Renal cortical epithelial cell (primary cell): ENCODE measurements at places on chromosomes 7 and 10. TPM values are rescaled to one million over a fixed set of nuclear protein-coding genes. Genes with fewer than 3 reads are reported as not detected.

The ARL3 gene
- 7.8 and 9.7 TPM in 2 replicates for total RNA-seq

The HABP2 gene
- total RNA-seq, result 0.17 and 28.8 TPM in 2 replicates

The GNA12 gene
- total RNA-seq, result 11.5 and 37.7 TPM in 2 replicates

The PRSS2 gene
- total RNA-seq, result not detected in 2 replicates

The GNAT3 gene
- not detected in 2 replicates for total RNA-seq

The IL6 gene
- total RNA-seq, result 52.3 and 84.2 TPM in 2 replicates

The ADAMTS14 gene
- total RNA-seq, result 1.9 and 3.6 TPM in 2 replicates

GRCh38 chr7:107396990-107397389 is 72.9 kb upstream of the GPR22 start:
- peak; percentile 7 for DNase-seq

DNA sequence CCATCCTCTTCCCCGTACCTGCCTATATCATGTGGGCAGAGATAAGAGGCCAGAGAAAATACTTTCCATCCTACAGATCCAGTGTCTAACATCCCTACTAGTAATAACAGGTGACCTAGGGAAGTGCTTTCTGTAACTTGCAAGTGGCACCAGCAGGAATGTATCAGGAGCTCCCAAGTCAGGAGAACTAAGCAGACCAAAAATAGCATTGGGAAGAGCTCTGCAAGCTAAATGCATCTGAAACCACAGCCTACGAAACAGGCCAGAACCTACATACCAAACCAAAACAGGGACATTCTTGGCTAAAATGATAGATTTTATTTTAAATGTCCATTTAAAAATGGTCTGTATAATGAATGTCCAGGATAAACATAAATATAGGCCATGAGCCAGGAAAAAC is 680.8 kb downstream of the PHTF2 start:
- DNase-seq, result no peak

GRCh38 chr7:10076660-10077300 is 896.9 kb upstream of the PHF14 start:
- DNase-seq, result no peak

- no peak for DNase-seq
Measured at GRCh38 chr7:132656846-132657776, 80.8 kb upstream of the PLXNA4 start.

- peak; percentile 63 for DNase-seq
Measured at GRCh38 chr7:75716992-75717626, 21.6 kb downstream of the HIP1 start.

- DNase-seq, result no peak
Measured at GRCh38 chr10:33006342-33006887, 48.4 kb upstream of the ITGB1 start.

DNA sequence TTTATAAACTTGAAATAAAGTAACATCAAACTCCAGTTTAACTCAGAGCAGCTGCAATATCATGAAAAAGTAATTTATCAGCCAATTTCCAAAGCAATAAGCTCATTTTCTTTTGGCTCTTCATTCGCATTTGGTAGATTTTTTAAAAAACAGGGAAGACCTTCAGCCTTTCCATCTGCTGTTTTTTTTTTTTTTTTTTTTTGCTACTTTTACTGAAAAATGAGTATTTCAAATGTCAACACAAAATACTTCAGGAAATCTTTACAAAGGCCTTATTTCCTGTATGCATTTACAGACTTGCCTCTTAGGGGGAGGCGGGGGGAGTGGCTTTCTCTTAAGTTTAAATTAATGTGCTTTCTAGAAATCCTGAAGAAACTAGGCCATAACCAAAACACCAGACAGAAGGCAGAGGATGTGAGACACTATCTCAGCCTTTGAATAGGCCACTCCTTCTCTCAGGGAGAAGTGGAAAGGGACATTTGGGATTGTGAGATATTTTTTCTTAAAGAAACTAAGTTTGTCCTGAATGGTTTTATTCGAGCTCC is 91.8 kb downstream of the COL28A1 start:
- no peak for DNase-seq

- peak; percentile 65 for DNase-seq
Measured at GRCh38 chr7:81469869-81470723, 299.8 kb downstream of the HGF start.

GRCh38 chr10:14016011-14016536 is 314.6 kb downstream of the FRMD4A start:
- no peak for DNase-seq

DNA sequence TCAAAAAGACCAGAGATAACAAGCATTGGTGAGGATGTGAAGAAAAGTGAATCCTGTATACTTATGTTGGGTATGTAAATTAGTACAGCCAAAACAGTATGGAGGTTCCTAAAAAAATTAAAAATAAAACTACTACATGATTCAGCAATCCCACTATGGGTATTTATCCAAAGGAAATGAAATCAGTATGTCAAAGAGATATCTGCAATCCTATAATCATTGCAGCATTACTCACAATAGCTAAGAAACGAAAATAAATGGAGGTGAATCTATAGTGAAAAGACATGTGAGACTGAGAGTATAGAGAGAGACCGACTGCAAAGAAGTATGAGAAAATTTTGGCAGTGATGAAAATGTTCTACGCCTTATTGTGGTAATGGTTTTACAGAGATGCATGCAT is 139.2 kb upstream of the TMEM168 start:
- DNase-seq, result no peak

- DNase-seq, result no peak
Measured at GRCh38 chr10:24824536-24824935, 100.8 kb upstream of the ARHGAP21 start.

GRCh38 chr10:26479766-26480492 is 41.8 kb downstream of the APBB1IP start:
- no peak for DNase-seq

- no peak for DNase-seq
Measured at GRCh38 chr7:26237035-26237807, 35.7 kb downstream of the CBX3 start.

GRCh38 chr10:22805304-22805703 is 90.9 kb upstream of the PIP4K2A start:
- peak; percentile 84 for DNase-seq

DNA sequence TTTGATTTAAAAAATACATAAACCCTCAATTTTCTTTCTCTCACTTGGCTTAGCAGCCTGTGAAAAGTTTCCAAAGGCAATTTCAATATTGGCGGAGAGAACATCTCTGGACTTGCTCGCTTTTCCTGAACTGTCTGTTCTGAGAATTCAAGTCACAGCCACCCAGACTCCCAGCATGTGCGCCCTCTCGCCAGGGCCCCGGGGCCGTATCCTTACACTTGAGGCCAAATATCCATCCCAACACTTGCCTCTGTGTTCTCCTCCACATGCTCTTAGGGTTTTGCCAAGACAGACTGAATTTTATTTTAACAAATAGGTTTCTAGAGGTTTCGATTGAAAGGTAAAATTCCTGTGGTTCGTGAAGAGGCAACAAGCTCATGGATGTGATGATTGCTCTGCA is 111.5 kb upstream of the GPR26 start:
- DNase-seq, result no peak

- DNase-seq, result no peak
Measured at GRCh38 chr7:101948650-101949049, 131.2 kb downstream of the CUX1 start.

DNA sequence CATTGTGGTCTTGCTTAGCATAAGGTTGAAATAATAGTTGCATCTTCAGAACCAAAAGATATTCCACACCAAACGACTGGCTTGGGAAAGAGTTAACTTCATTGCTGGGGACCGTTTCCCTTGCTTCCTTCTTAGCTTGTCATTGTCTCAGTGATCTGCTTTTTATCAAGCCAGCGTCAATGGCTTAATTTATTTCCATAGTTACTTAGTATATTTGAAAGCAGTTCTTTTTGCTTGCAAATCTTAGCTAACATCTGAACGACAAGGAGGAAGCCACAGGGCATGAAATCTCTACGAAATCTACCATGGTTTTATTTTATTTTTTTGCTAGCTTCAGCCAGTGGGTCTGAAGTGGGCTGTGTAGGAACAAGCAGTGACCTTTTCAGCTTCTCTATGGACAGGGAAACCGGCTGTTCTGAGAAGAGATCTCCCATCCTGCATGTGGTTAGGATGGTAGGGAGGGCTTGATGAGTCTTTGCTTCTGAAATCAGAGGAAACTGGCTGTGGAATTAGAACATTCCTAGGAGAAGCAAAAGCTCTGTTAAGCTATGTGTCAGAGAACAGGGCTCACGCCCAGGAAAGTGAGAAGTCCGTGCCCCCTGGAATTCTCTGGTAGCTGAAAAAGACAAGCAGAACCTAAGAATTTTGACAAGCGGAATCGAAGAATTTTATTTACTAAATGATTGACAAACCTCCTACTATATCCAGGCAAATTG is 8.0 kb downstream of the SLC18A2 start:
- DNase-seq, result peak; percentile 70

- peak; percentile 18 for DNase-seq
Measured at GRCh38 chr7:114082642-114083165, 163.9 kb upstream of the PPP1R3A start.
